NCI-H2171 treated with DMSO at 0.1 percent for 48 hours (cell line): ENCODE measurements at places on chromosomes 7 and 10.
A peak's percentile ranks its signal among the peaks of the same experiment; 100 is the strongest.

DNA sequence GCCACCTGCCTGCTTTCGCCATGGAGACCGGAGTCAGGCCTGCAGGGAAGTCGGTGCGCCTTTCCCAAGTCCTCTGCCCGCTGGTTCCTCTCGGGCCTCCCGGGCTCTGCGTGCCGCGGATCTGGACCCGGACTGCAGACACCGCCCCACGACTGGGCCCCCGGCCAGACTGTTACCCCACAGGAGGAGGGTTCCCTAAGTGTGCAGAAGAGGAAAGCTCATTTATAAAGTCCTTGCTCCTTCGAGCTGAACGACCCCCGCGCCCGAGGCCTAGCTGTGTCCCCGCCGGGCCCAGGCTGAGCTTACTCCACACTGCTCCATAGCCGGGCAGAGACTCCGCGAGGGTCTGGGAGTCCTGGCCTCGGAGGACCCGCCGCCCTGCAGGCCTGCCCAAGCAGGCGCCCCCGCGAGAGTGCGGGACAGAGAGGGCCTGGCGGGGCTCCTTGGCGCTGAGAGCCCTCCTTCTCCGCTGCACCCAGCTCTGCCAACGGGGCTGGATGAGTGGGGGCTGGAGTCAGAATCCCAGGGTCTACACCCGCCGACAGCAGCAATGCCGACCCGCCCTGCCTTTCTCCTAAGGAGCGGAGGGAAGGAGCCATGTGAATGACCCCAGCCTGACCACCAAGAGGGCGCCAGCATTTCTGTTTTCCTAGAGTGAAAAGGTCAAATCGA is 8.3 kb downstream of the EN2 start:
- DNase-seq: no peak

DNA sequence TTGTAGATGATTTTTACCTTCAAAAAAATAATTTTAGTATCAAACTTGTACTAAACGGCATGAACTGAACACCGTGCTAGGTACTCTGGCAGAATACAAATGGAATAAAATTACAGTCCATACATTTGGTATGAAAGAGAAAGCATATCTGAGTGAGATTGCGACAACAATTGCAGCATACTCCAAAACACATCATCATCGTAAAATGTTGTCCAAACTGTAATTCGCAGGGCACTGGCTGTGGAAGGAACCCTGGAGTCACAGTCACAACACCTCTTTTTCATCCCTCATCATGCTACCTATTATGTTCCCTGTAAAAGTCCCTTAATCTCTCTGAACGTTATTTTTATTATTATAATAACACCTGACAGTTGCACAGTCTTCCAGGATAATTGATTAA is 13.5 kb downstream of the CREM start:
- no peak for DNase-seq

GRCh38 chr7:76054123-76055120 is 6.5 kb downstream of the MDH2 start:
- peak; percentile 81 for DNase-seq

- DNase-seq: no peak
Measured at GRCh38 chr7:39609113-39609934, 14.0 kb upstream of the RALA start.

GRCh38 chr10:34319197-34319846 is 495.8 kb downstream of the PARD3 start:
- peak; percentile 61 for DNase-seq

GRCh38 chr7:81014266-81014665 is 95.4 kb upstream of the SEMA3C start:
- no peak for DNase-seq
